ENCODE measurements at places on chromosomes 3 and 15. TPM values are rescaled to one million over a fixed set of nuclear protein-coding genes. Genes with fewer than 3 reads are reported as not detected.

DNA sequence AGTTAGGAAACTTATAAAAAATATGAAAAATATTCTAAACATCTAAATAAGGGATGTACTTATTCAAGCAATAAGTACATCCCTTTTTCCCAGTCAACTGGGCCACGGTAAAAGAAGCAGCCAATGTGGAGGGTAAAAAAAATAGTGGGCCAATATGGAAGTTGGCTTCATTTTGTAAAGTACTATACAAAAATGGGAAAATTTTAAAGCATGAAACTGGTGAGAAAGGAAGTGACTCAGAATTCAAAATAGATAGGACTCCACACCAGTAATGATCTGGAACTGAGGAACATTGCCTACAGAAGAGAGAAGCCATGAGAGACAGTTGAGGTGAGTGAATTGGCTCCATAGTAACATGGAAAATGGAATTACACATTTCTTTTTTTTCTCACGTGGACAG is 108.9 kb downstream of the FNDC3B start:
- DNase-seq = peak; percentile 37

- peak; percentile 61 for DNase-seq
Measured at GRCh38 chr15:80953953-80954778, 35.5 kb downstream of the MESD start.

DNA sequence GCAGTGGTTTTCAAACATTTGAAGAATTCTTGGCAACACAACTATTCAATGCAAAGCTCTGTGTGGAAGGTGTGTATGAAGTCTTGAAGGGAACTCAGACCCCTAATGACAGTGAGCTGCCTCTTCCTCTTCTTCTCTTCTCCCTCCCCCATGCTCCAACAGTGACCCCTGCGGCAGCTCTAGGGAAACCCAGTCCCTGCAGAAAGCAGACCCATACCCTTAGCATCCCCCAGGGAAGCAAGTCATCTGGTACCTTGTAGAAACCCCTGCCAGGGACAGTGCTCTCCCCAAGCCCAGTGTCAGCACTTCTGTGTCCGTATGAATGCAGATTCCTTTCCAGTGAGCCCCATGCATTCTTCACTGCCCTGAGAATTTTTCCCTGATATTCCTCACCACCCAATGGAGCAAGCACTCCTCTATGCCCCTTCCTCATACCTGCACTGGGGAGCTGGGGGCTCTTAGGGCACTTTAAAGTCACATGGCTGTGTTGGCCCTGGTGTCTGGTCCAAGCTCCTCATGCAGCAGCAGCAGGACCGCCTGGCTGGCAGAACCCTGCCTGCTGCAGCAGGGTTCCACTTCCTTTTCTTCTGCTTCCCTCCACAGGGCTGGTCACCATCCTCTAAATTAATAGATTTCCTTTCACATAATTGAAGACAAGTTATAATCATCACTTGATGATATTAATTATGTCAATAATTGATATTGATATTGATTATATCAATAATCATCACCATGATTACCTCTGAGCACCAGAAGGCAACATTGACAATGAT is 442.5 kb downstream of the EPHB1 start:
- no peak for DNase-seq

DNA sequence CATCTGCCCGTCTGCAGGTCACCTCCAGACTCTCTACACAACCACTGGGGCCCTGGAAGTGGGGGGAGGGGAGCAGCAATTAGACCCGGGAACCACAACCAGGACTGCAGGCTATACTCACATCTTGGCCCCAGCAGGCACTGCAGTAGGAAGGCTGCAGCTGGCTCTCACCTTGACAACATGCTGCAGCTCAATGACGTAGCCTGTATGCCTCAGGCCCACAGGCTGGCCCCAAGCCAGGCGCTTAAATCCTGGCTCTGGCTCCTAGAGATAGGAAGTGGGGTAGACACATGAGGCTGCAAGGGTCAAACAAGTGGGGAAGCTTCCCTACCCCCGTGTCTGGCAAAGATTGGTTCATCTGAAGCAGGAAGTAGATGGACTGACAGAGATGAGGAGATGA is 4.6 kb upstream of the QRICH1 start:
- no peak for DNase-seq

DNA sequence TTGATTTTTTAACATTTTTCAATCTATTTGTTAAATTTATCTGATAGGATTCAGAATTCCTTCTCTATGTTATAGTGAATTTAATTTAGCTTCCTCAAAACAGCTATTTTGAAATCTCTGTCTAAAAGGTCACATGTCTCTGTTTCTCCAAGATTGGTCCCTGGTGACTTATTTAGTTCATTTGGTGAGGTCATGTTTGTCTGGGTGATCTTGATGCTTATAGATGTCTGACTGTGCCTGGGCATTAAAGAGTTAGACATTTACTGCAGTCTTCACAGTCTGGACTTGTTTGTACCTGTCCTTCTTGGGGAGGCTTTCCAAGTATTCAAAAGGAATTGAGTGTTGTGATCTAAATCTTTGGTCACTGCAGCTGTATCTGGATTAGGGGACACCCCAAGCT is 169.5 kb upstream of the C2CD4B start:
- no peak for DNase-seq

DNA sequence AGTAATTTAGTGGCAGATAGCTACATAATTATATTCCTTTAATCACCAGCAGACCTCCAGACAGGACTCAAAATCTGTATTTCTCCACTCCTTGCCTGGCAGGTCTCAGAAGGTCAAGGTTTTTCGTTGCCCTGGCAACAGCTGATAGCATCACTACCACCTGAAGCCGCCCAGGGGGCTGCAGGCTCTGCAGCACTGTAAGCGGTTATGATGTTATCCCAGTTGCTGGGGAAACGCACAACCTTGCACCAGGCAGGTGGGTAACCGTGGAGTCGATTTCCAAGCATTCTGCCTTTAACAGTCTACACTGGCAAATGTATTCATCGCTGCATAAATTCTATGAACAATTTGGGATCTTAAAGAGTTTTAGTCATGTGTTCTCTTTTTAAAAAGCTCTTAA is 756.3 kb downstream of the NTRK3 start:
- no peak for DNase-seq

Gene FBXO40
- not detected for total RNA-seq

Gene CDHR4
- total RNA-seq = 0.09 TPM

Gene FBXL2
- 9.7 TPM for total RNA-seq

- DNase-seq = no peak
Measured at GRCh38 chr3:157669416-157669815, 166.2 kb upstream of the VEPH1 start.

All from fibroblast of the aortic adventitia (primary cell).